ENCODE measurements at places on chromosomes 16 and 17.
A peak's percentile ranks its signal among the peaks of the same experiment; 100 is the strongest.

GRCh38 chr17:81306491-81306890 is 11.4 kb upstream of the SLC38A10 start:
- DNase-seq: no peak

DNA sequence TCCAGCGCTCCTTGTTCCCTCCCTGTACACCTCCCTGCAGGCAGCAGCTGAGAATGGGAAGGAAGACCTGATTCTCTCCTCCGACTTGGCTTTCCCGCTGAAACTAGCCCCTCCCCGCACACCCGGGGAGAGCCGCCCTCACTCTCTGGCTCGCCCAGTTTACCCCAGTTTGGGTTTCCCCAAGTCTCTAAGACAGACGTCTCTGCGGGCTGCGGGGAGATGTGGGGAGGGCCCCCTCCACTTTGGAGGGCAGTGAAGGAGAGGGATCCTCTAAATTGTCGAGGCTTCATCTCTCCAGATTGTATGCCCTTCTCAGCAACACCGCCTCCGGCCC is 797 bp downstream of the GRB7 start:
- DNase-seq: no peak

DNA sequence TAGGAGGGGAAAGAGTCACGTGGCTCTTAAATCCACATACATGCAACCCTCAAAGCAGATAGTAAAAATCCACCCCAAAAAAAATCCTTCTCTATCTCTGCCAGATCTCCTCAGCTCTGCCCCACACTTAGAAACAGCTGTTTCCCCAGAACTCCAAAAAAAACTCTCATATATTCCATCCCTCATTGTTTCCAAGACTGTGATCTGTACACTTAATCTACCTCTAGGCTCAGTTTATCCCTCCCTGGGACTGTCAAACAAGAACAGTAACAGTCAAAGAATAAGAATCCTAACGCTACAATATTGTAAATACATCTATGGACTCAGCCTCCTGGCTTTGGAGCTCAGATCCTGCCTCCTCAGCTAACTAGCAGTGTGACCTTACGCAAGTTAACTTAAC is 11.6 kb downstream of the CUEDC1 start:
- no peak for DNase-seq

- no peak for DNase-seq
Observed at GRCh38 chr16:917591-918061, 53.2 kb downstream of the LMF1 start.

DNA sequence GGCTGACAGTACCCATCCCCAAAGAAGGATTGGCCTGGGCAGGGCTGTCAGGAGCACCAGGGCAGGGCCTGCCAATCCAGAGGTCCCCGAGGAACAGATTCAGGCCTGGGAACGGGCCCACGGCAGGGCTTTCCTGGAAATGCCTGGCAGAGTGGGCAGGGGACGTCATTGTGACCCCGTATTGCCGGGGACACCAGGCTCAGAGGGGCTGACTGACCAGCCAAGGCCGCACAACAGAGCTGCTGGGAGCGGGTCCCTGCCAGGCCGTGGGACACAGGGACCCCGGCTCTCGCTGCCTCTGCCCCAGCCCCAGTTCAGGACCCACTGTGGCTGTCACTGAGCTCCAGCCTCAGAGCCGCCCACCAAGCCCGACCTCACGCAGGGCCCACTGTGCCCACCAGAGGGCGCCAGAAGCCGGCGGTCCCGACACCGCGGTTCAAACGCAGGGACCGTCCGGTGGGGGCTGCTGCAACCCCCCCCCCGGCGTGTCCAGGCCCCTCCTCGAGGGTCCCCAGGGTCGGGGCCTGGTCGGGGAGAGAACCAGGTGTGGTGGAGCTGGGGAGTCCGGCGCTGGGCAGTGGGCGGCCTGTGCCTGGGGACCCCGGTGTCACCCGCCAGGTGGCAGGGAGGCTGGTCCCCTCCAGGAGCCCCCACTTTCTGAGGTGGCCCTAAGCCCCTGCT is 15.2 kb upstream of the SSTR5 start:
- peak; percentile 14 for DNase-seq

DNA sequence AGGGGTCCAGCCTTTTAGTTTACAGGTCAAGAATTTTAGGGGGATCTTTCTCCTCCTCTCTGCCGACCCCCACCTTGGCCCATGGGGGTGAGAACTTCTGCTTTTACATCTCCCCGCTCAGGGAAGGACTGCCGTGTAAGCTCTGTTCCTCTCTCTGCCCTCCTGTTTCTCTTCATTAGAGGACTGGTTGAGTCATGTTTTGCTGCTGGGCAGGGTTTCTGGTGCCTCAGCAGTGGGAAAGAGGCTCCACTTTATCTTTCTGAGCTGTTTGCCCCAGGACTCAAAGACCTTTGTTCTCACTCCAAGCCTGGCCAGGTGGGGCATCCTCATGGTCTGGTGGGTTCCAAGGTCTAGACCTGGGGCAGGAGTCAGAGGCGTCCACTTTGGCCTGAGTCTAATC is 93.0 kb downstream of the UTP18 start:
- DNase-seq: no peak

DNA sequence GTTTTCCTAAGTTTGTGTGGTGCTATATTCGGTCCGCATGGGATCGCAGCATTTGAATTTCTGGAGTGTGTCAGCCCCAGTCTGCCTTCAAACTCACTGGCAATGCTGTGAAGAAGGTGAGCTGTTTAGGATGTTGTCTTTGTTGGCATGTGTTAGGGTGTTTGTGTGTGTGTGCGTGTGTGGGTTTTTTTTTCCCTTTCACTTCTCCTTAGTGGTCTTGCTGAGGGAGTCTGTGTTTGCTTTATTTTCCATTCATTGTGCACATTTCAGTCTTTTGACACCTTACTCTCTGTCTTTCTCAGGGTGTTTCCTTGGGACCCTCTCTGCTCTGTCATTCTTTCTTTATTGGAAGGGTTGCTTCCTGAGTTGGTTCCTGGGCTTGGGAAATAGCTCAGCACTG is 27.7 kb upstream of the RBFOX1 start:
- no peak for DNase-seq

GRCh38 chr17:77437017-77437416 is 296.2 kb downstream of the SEC14L1 start:
- no peak for DNase-seq

GRCh38 chr17:62786646-62787045 is 21.5 kb downstream of the MARCHF10 start:
- DNase-seq: no peak

DNA sequence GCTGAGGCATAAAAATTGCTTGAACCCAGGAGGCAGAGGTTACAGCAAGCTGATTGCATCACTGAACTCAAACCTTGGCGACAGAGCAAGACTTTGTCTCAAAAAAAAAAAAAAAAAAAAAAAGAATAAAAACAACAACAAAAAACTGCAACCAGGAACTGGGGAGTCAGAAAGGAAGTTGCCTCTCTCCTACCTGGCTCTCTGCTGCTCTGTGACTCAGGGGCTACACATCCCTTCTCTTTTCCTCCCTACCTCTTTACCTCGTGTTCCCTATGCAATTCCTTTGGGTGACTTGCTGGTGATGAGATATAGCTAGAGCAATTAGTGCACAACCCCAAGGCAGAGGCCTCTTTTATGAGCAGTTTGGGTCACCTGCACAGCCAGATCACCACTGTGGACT is 95.9 kb downstream of the ABCC1 start:
- DNase-seq: no peak

DNA sequence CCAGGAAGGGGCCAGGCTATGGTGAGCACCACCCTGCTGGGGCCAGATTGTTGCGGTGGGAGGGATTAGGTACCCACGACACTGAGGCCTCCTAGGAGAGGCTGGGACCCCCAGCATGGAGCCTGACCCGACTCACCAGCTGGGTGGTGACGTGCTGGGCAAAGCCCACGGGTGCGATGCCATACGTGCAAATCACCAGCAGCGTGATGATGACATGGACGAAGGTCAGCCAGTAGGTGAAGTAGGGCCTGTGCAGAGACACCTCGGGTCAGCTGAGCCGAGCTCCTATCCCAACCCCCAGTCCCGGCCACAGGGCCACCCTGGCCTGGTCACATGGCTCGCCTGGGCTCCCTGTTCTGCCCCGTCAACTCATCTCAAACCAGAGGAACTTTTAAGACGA is 7.5 kb downstream of the AANAT start:
- DNase-seq: no peak

- no peak for DNase-seq
Observed at GRCh38 chr17:50303051-50303450, 28.8 kb downstream of the TMEM92 start.

- DNase-seq: no peak
Observed at GRCh38 chr16:86092586-86093480, 193.9 kb downstream of the IRF8 start.

- no peak for DNase-seq
Observed at GRCh38 chr17:64103391-64104364, 26.3 kb downstream of the ERN1 start.

All from stimulated activated CD4-positive, alpha-beta T cell treated with anti-CD3 and anti-CD28 coated beads, Interleukin-1b, Interleukin-23, amount 100 ng/mL, for 1 hour (primary cell).